ENCODE measurements at places on chromosomes 6 and 20. TPM values are rescaled to one million over a fixed set of nuclear protein-coding genes. Genes with fewer than 3 reads are reported as not detected.

ABCC10 gene
- total RNA-seq: 14.9 TPM

TPD52L2 gene
- 119 TPM for total RNA-seq

PNPLA1 gene
- total RNA-seq: not detected

HUS1B gene
- total RNA-seq: 0.17 TPM

EYA4 gene
- total RNA-seq: 13.0 TPM
